ENCODE measurements at places on chromosomes 4 and X.
A peak's percentile ranks its signal among the peaks of the same experiment; 100 is the strongest.

DNA sequence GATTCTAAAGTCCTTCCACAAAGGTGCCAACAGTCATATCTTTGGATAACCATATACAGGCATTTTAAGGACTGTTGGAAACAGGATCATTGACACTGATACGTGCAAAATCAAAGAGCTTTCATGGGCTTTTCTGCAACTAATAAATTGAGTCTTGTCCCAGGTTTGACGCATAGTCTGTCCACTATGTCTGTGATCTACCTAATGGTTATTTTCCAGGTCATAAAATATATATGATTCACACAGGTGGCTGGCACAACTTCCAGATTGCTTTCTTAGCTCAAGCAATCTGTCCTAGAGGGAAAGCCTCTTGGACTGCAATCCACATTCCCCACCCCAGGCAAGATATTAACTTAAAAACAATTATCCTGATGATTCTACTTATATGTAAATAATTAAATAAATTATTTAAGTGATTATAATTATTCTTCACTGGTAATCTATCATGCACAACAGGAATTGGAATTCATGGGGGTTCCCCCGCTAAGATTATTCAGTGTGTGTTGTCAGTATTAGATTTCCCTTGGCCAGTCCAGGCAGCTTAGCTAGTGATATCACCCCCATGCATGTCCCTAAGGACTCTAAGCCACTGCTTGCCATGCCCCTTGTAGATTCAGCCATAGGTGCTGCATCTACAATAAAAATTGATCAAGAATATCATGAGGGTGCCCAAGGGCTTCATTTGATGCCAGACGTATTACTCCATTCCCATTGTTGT, 97.8 kb downstream of the TLL1 start:
- no peaks in the 10 kb centered on the region for H3K36me3 ChIP-seq
- H3K27me3 ChIP-seq, result no peaks in the 10 kb centered on the region
- no peak overlapping the region for H3K27ac ChIP-seq

GRCh38 chr4:98566361-98567008, 91.9 kb downstream of the TSPAN5 start:
- no peaks in the 10 kb centered on the region for H3K27me3 ChIP-seq
- DNase-seq, result no peak
- H3K27ac ChIP-seq, result no peak overlapping the region
- H3K36me3 ChIP-seq, result peaks cover 21% of the 10 kb centered on the region
- peaks cover 12% of the 10 kb centered on the region for H3K4me1 ChIP-seq
- H3K4me3 ChIP-seq, result no peak overlapping the region

DNA sequence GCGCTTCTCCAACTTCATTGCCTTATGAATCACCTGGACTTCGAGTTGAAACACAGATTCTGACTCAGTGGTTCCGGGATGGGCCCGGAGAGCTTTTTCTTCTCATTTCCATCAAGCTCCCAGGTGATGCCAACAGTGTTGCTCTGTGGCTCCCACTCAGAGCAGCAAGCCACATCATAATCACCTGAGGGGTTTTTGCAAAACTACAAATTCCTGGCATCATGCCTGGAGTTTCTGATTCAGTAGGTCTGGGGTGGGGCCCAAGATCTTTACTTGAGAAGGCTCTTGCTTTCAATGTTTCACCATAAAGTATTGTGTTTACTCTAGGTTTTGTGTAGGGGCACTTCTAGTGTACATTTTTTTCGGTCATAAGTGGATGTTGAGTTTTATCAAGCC, 7.0 kb downstream of the MTM1 start:
- no peaks in the 10 kb centered on the region for H3K27me3 ChIP-seq
- H3K36me3 ChIP-seq, result peaks cover 19% of the 10 kb centered on the region
- peak overlapping the region; percentile 91 for H3K27ac ChIP-seq
- peaks cover 64% of the 10 kb centered on the region for H3K4me1 ChIP-seq
- peak overlapping the region; percentile 81 for H3K4me3 ChIP-seq

DNA sequence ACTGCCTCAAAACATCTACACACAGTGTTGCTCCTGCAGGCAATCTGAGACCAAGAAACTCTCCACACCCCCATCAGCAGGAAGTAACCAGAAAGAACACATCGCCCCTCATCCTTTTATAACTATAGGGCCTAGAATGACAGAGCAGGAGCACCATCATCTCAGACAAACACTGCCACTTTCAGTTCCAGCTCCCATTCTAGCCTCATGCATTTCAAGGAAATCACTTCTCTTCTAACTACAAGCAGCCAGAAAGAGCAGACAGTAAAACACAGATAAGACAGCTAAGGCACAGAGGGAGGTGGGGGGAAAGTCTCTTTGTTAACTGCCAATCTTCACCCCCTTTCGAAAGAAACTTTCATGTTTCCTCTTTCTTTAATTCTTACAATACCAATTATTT, 102.6 kb upstream of the TENT5D start:
- H3K27ac ChIP-seq, result no peak overlapping the region
- no peaks in the 10 kb centered on the region for H3K27me3 ChIP-seq
- H3K4me1 ChIP-seq, result no peaks in the 10 kb centered on the region
- no peaks in the 10 kb centered on the region for H3K36me3 ChIP-seq

GRCh38 chrX:39936886-39937770, 160.6 kb downstream of the BCOR start:
- peak; percentile 40 for DNase-seq
- no peaks in the 10 kb centered on the region for H3K36me3 ChIP-seq
- peak overlapping the region; percentile 82 for H3K4me3 ChIP-seq

DNA sequence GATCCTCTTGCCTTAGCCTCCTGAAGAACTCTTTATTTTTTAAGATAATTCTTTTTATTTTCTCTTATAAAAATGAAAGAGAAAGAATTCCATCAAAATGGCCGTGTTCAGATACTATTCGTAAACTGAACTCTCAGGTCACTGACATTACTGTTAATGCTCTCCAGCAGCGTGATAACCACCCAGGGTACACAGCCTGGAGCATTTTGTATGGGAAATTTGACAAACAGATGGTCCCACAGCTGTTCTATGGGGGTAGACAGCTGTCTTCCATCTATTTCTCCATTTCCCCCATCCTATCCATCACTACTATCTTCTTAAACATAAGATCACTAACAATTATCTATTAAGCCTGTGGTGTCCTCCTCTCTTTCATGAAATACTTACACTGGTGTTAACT, 47.8 kb downstream of the SYNPO2 start:
- H3K4me1 ChIP-seq, result no peaks in the 10 kb centered on the region
- no peak overlapping the region for H3K27ac ChIP-seq
- no peak overlapping the region for H3K4me3 ChIP-seq
- no peaks in the 10 kb centered on the region for H3K36me3 ChIP-seq
- H3K27me3 ChIP-seq, result peaks cover 8% of the 10 kb centered on the region

DNA sequence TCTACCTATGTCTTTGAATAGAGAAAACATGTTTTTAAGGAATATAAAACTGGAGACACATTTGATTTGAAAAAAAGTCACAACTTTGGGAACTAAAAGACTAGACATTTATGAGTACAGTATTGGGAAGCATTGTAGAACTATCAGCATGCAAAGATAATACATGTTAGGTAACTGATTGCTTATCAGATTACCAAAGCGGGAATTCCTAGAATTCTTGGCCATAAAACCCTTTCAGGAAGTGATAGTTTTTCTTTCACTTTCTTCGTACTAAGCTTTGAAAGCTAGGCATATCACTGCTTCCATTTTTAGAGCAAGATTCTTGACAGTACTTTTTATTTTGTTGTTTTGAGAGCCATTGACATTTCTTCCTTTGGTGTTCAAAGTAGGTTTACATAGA, 646.6 kb upstream of the PITX2 start:
- H3K27me3 ChIP-seq, result no peaks in the 10 kb centered on the region
- H3K4me1 ChIP-seq, result no peaks in the 10 kb centered on the region
- H3K4me3 ChIP-seq, result no peak overlapping the region
- DNase-seq, result no peak
- no peaks in the 10 kb centered on the region for H3K36me3 ChIP-seq

- no peak for DNase-seq
- no peaks in the 10 kb centered on the region for H3K4me1 ChIP-seq
- no peaks in the 10 kb centered on the region for H3K27me3 ChIP-seq
- H3K36me3 ChIP-seq, result no peaks in the 10 kb centered on the region
- H3K4me3 ChIP-seq, result no peak overlapping the region
These were observed 1071.2 kb upstream of the ADGRL3 start for GRCh38 chr4:60128888-60129287.

DNA sequence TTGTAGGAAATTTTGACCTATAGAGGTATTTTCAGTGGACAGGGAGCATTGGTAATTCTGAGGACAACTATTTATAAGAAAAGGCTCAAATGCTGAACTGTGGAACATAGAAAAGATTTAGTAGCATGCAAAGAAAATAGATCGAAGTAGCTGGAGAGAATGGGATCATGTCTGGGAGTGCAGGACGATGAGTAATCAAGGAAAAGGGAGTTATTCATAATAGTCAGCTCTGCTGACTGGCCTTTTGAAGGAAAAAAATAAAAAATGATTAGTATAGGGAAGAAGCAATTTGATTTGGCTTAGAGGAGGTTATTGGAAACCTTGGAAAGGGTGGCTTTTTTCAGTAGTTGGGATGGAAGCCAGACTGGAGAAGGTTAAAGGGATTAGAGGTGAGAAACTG, 22.9 kb upstream of the ANK2 start:
- H3K27ac ChIP-seq, result no peak overlapping the region
- peaks cover 2% of the 10 kb centered on the region for H3K27me3 ChIP-seq
- no peaks in the 10 kb centered on the region for H3K4me1 ChIP-seq
- DNase-seq, result no peak
- H3K36me3 ChIP-seq, result no peaks in the 10 kb centered on the region
- H3K4me3 ChIP-seq, result no peak overlapping the region

DNA sequence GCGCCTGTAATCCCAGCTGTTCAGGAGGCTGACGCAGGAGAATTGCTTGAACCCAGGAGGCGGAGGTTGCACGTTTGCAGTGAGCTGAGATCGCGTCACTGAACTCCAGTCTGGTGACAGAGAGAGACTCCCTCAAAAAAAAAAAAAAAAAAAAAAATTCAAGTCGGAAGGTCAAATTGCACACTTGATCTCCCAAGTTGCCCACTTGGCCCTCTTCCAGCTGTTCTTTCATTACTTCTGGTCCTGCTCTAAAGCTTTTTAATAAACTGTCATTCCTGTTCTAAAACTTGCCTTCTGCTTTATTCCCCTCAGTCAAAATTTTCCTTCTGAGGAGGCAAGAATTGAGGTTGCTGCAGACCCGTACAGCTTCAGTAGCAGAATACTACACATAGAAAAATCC, 2358.0 kb downstream of the ARAP2 start:
- no peaks in the 10 kb centered on the region for H3K4me1 ChIP-seq
- no peak overlapping the region for H3K27ac ChIP-seq
- no peaks in the 10 kb centered on the region for H3K36me3 ChIP-seq
- no peaks in the 10 kb centered on the region for H3K27me3 ChIP-seq
- DNase-seq, result no peak

All from activated naive CD8-positive, alpha-beta T cell treated with anti-CD3 and anti-CD28 coated beads, Interleukin-2, amount 10 ng/mL, durations not matched to agents 7 days and 5 days (primary cell).